Stimulated activated CD4-positive, alpha-beta T cell treated with anti-CD3 and anti-CD28 coated beads, Interleukin-12 subunit alpha, Interleukin-12 subunit beta, amount 100 ng/mL, for 24 hours (primary cell): ENCODE measurements at places on chromosomes 11 and 22.

DNA sequence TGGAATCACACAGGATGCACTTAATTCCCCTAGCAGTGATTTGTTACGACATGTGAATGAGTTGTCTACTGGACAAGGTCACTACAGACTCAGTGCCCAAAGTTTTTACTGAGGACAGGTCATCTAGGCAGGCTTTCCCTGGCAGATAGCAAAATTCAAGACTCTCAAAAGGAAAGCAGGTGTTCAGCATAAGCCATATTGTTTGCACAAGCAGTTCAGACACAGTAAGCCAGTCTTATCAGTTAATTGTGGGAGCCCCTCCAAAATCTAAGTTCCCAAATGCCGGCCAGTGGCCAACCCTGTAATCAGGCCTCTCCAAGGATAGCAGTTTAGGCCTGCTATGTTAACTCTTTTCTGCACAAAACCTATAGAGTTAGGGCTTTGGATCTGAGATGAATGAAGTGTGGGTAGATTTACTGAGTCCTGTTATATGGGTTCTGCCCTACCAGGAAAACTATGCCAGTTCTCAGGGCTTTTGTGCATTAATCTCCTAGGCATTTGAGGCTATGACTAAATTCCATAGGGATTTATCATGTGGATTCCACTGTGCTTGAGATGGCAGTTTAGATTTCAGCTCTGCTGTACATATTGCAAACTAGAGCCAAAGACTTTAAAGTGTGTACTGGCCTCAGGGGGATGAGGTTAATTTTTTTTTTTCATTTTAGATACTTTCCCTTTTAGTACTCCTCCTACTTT is 4.8 kb upstream of the ARHGEF12 start:
- no peak for DNase-seq

- no peak for DNase-seq
Observed at GRCh38 chr11:1410366-1411291, 20.9 kb downstream of the BRSK2 start.

DNA sequence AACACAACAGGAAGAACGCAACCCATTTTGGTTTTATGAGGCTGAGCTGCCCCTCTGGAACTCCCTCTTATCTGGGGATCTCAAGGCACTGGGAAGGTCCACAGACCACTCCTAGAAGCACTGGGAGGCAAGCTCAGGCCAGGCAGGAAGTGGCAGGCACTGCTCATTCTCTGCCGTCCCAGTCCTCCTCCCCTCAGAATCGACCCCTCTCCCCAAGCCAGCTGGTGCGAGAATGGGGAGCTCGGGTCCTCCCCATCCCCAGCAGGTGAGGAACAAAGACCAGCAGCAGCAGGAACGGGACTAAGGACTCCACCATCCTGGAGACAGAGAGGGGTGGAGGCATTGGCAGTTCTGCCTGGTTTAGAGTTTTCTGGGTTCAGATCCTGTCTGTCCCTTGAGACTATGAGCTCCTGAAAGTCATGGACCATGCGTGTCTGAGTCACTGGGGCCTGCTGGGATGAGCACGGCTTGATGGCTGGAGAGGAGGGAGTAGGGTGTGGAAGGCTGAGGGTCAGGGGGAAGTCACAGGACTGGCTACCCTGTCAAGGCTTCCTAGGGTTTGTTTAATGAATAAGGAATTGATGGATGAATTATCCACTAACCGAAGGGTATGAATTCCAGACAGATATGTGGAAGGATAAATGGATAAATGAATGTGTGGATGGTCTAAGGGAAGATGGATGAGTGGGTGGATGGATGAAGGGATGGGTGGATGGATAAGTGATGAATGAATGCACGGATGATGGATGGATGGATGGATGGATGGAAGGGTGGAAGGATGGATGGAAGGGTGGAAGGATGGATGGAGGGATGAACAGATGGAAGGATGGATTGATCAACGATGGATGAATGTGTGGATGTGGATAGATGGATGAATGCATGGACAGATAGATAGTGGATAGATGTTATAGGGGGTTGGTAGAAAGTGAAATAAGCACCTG is 6.4 kb downstream of the MYEOV start:
- DNase-seq: no peak

DNA sequence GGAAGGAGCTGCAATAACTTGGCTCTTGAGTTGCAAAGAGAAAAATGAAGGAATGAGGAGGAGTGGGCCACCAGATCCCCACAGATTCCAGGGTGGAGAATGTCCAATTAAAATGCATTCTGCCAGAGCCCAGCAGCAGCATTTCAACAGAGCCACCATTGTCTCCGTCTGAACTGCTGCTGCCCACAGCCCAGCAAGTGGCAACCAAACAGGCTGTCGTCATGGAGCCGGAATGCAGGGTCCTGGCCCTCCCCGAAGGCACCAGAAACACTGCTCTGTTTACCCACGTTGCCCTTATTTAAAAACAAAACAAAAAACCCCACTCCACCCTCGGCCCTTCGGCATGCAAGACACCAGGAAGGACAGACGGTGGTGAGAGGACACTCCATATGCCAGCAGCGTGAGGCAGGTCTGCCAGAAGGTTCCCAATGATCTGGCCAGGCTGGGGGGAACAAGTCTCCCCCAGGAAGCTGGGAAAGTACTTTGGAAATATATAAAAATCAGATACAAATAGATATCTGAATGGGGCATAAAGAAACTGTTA is 32.5 kb downstream of the PLEKHA7 start:
- DNase-seq: no peak

DNA sequence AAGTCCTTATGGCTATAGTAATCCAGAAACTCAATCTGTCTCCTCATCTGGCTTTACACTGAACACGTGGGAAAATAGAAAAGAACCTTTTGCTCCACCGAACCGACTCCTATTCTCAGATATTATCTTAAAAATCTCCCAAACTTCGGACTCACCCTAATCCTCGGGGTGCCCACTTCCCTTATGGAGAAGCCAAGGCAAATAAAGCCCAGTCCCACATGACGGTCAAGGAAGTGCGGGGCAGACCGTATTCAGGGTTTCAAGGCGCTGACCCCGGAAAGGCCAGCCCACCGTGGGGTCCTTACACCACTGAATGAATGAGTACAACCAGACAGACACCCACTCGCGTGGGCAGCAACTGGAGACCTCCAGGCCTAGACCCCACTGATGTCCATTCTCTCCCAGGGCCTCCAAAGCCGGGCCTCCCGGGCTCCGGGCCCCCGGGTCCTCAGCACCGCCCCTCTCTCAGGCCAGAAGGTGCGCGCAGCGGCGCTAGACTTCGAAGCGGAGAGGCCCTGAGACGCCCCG is 489 bp downstream of the NUP98 start:
- no peak for DNase-seq

DNA sequence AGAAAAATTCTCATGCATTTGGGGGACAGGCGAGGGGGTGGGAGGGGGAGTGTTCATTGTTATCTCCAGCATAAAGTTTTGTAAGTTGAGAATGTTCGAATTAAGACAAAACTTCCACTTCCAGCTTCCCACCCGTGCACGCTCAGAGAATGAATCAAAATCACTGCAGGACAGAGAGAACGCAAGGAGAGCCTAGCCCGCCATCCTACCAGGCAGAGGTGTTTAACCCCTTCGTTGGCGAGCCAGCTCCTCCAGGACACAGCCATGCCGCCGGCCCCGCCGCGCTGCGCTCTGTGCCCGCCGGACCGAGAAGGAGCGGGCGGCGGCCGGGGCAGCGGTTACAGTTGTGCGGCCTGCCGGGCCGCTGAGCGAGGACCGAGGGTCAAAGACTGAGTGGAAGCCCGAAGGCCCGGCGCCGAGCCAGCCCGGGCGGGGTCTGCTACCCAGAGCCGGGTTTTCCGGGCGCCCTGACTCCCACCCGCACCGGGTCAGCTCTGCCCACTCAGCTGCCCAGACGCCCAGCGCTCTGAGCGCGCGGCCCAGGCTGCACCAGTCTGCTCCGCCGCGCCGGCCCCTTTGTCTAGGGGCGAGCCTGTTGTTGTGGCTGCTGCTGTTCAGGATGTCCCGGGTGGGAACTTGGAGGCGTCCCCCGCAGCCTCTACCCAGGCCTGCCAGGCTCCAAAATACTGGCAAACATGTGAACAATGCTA is at the start of gene NOX4:
Gene NOX4 (minus strand): TSS at position 395 of the 710 bp plus-strand sequence. CDS start 129 bp downstream, at position 266.
- no peak for DNase-seq

- no peak for DNase-seq
Observed at GRCh38 chr11:80168796-80169195, 728.0 kb upstream of the TENM4 start.

DNA sequence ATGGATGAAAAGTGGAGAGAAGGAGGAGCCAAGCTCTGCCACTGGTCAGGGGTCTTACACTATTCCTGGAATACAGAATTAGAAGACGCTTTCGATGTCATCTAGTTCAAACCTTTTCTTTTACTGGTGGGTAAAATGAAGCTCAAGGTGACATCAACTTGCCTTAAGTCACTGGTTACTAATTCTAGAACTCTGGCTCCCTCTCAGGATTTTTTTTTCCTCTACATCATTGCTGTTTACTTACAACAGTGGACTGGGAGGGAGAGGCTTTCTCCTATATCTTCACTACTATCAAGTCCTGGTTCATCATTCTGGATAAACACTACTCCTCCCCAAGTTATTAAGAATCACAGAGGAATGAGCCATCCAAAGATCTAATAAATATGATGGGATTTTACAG is 82.9 kb downstream of the ETS1 start:
- no peak for DNase-seq

GRCh38 chr11:9747828-9748227 is 84.0 kb downstream of the SWAP70 start:
- DNase-seq: no peak

GRCh38 chr22:45763236-45763624 is 91.6 kb downstream of the ATXN10 start:
- no peak for DNase-seq

DNA sequence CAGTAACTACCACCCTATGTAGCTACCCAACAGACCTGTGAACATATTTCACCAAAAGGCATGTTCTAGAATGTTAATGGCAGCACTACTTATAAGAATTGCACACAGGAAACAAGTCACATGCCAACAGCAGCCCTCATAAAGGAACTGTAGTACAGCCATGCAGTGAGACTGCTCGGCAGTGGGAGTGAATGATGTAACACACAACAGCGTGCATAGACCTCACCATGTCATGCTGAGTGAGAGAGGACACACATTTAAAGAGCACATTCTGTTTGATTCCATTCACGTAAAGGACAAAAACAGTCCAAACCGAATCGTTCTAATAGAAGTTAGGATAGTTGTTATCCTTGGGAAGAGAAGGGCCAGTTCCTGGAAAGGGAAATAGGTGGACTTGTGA is 27.2 kb upstream of the KIRREL3 start:
- DNase-seq: no peak

- DNase-seq: no peak
Observed at GRCh38 chr11:102991776-102992175, 36.2 kb upstream of the MMP13 start.

- DNase-seq: no peak
Observed at GRCh38 chr11:83265331-83265730, 20.8 kb downstream of the CCDC90B start.

- no peak for DNase-seq
Observed at GRCh38 chr22:44442186-44442815, 55.7 kb downstream of the RTL6 start.

- DNase-seq: no peak
Observed at GRCh38 chr22:41348964-41349484, 32.7 kb upstream of the TEF start.

DNA sequence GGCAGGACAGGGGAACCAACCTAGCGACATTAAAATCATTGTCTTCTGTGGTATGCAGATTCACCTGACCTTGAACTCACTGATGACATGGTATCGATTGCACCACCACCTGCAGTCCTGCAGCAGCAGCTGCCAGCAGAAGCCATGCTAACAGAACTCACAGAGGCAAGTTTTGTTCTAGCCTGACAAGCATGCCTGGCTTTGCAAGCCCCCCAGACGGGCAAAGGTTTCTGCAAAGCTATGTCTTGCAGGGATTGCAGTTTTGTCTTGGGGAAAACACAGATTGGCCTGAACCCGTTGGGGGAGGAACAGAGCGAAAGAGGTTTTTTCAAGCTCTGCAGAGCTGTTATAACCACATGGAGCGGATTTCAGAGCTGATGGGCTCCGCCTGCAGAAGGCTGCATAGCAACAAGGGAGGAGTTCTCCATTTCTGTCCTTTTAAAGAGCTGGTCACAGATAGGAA is 221.0 kb downstream of the HIPK3 start:
- no peak for DNase-seq

GRCh38 chr11:58165504-58166106 is 23.3 kb upstream of the OR9Q2 start:
- no peak for DNase-seq

GRCh38 chr11:126465573-126466188 is 110.2 kb downstream of the ST3GAL4 start:
- DNase-seq: no peak

- no peak for DNase-seq
Observed at GRCh38 chr11:73137262-73137943, 4.7 kb downstream of the FCHSD2 start.

- DNase-seq: no peak
Observed at GRCh38 chr11:26761361-26761809, 39.5 kb upstream of the SLC5A12 start.

DNA sequence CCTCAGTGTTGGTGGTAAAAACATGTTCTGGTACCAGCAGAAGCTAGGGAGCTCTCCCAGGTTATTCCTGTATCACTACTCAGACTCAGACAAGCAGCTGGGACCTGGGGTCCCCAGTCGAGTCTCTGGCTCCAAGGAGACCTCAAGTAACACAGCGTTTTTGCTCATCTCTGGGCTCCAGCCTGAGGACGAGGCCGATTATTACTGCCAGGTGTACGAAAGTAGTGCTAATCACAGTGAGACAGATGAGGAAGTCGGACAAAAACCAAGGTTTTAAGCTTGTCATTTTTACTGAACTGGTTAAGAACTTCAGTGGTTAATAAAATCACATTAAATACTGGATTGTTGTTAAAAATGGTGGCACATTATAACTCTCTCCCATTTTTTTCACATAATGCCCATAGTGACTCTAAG is 42.6 kb upstream of the VPREB1 start:
- no peak for DNase-seq

- DNase-seq: no peak
Observed at GRCh38 chr22:24474221-24474620, 20.9 kb upstream of the UPB1 start.

DNA sequence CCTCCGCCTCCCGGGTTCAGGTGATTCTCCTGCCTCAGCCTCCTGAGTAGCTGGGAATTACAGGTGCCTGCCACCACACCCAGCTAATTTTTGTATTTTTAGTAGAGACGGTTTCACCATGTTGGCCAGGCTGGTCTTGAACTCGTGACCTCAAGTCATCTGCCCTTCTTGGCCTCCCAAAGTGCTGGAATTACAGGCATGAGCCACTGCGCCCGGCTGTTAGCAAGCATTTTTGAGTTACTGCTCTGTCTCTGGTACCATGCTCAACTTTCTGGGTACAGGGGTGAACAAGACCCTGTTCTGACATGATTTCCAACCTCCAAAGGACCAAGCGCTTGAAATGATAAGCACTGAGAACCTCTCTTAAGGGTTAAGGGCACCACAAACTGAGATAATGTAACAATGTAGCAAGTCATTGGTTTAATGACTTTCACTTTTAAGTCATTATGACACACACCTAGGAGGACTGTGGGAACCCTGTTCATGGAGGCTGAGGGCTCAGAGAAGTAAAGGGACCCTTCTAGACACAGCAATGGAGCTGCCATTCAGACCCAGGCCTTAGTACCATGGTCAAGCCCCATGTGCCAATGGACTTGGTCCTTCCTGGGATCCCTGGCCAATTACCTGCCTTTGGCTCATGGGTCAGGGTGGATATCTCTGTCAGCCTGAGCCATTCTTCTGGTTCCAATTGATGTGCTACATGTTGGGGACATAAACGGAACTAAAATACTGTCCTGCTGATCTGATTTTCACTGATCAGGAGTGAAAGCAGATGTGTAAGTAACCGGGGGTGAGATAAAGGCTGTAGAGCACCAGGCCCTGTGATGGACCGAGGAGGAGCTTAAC is 11.6 kb downstream of the SLC3A2 start:
- no peak for DNase-seq

GRCh38 chr11:84468235-84468634 is 1158.9 kb downstream of the DLG2 start:
- DNase-seq: no peak
